ENCODE measurements at places on chromosomes 5 and 9. TPM values are rescaled to one million over a fixed set of nuclear protein-coding genes. Genes with fewer than 3 reads are reported as not detected.
A peak's percentile ranks its signal among the peaks of the same experiment; 100 is the strongest.

Gene OTP
- not detected for total RNA-seq

GRCh38 chr9:122978601-122979000 lies 37.8 kb downstream of the RABGAP1 start:
- DNase-seq: no peak

DNA sequence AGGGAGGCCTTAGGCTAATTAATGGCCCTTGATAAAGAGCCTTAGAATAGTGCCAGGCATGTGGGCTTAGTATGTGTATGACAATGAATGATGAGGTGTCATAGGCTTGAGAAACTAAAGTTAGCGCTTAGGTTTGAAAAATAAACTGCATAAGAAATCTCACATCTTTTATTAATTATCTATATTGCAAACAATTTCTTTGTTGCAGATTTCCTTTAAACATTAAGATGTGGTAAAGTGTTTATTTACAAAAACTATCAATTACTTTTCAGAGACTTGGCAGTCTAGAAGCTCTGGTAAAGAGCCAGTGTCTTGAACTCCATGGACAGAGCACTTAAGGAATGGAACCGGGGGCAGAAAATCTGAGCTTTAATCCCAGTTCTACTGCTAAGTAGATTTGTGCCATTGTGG lies 23.1 kb downstream of the MAP1B start:
- no peak for DNase-seq

DNA sequence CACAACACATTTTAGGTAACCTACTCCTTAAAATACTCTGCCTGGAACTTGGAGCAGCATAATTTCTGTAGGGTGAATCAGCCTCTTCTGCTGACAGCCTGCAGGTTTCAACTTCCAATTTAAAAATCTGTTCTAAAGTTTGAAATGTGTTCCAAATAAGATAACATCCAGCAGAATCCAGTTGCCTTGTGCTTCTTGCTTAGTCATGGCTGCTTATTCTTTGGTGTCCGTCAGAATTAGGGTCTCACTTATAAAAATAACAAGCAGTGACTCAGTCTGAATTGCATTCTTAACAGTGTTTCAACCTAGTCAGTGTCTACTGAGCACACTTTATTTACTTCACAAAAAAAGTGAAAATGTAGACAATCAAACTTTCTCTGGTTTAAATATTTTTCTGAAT lies 3.7 kb downstream of the CDH6 start:
- DNase-seq: no peak

DNA sequence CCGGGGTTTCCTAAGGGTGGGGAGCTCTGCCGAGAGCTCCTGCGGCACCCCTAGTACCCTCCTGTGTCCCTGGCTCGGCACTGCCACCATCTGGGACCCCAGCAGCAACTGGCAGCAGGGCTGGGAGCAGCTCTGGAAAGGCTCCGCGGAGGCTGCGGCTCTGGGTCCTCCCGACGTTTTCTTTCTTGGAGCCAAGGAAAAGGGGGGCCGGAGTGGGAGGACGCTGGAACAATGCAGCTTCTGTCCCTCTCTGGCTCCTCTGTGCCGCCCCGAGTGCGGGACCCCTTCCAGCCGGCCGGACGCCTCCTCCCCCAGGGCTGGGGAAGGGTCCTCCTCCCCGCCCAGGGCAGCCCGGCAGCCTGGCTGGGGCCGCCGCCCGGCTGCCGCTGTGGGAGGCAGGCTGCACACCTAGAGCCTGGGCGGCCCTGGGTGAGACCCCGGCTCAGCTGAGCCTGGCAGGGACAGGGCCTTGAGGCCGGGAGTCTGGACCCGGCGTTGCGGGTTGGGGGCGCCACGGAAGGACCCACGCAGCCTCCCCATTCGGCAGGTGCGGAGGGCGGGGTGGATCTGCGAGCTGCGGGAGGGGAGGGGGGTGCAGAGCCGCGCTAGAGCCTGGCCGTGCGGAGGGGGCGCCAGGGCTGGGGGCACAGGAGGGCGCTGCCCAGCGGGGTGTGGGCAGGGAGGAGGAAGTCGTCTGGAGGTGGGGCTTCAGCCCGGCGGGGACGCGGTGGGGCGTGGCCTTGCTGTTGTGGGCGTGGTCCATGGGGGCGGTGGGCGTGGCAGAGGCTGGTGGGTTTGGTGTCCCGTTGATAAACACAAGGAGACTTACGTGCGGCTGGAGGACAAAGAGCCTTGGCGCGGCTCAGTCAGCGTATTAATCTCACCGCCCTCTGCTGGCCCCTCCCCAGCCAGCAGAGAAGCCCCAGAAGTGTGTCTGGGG lies 15.1 kb downstream of the GPSM1 start:
- DNase-seq: peak; percentile 86

Gene PRRX2
- 6.9 TPM for total RNA-seq

DNA sequence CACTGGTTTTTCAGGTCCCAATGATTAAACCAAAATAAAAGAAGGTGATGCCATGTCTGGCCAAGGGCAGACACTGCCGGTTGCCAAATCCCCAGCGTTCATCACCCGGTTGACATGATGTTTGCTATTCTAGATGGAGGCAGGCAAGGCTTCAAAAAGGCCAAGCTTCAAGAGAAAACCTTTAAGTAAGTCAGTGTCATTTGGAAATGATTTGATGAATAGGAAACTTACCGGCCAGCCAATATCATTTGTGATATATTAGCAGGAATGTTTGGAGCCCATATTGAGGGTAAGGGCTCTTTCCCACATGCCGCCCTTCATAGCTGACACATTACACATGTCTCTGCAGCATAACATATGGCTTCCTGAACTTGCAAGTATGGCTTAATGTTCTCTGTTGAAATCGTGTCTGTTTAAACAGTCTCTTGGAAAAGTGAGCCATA lies 89.5 kb upstream of the TTC23L start:
- no peak for DNase-seq

- no peak for DNase-seq
Measured at GRCh38 chr9:88810826-88811225, 180.4 kb upstream of the S1PR3 start.

GRCh38 chr5:154511984-154512383 lies 34.0 kb upstream of the HAND1 start:
- no peak for DNase-seq

GRCh38 chr9:77305622-77306400 lies 128.5 kb downstream of the VPS13A start:
- no peak for DNase-seq

Gene AGXT2
- not detected for total RNA-seq

DNA sequence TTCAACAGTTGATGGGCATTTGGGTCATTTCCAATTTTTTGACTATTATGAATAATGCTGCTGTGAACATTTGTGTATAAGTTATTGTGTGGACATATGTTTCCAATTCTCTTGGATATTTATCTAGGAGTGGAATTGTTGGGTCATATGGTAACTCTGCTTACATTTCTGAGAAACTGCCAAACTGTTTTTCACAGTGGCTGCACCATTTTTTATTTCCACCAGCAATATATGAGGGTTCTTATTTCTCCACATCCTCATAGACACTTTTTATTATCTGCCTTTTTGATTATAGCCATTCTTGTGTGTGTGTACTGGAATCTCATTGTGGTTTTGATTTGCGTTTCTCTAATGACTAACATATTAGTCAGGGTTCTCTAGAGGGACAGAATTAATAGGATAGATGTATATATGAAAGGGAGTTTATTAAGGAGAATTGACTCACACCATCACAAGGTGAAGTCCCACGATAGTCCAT lies 14.7 kb upstream of the MED27 start:
- peak; percentile 58 for DNase-seq

DNA sequence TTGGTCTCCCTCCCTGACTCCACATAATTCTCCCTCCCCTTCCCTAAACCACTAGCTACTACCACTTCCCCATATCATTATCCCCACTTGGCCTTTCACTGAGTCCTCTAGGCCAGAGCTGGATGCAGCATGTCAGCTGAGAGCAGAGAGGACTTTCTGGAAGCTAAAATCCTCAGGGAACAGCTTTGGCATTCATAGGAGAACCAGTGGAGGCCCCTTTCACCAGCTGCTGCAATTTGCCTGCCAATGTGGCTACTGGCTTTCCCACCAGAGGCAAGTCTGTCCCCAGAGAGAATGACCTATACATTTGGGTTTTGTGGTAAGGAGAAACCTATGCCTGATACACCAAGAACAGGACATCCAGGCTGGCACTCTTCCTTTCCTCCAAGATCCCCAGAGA lies 14.4 kb downstream of the FAM219A start:
- no peak for DNase-seq

GRCh38 chr5:6730807-6731206 lies 17.6 kb downstream of the TENT4A start:
- no peak for DNase-seq

- DNase-seq: no peak
Measured at GRCh38 chr5:366541-367357, 45.2 kb downstream of the AHRR start.

DNA sequence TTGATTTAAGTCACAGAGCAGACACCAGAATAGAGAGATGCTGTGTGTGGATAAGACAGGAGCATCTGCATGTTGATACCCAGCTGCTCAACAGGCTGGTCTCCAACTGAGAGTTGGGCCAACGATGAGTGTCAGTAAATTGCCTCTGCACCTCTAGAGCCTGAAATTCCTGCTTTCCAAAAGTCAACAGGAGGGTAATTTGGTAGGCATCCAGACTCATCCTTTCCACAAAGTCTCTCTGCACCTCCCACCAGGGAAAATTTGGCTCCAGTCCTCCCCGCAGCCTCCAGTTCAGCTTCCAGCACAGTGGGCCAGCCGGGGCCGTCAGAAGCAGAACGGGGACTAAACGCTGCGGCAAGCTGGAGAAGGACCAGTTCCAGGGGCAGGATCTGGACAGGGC lies 136.9 kb downstream of the RFK start:
- DNase-seq: no peak

DNA sequence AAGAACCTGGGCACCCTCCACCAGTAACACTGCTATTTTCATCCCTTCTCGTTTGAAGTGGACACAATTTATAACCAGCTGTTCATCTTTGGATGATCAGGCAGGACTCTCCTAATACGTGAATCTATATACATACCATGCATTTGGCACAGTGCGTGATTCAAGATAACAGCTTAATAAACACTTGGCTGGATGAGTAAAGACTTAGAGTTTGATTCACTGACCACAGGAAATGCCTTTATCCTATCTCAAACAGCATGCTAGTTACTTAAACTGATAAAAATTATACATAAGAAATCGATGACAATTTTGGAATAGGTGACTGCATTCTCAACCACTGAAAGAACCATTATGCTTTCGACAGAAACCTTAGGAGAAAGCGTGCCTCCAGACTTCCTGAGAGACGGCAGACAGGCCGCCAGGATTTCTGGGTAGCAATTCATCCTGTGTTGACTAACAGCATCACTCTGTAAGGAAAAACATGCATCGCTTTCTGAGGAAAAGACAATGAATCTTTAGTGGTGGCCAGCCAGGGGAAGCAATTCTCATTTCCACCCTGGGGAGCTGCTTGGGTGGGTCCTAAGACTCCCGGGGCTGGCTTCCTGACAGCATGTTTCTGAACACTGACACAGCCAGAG lies 9.7 kb downstream of the MRPL36 start:
- DNase-seq: peak; percentile 41

GRCh38 chr5:41264019-41264418 lies 50.7 kb upstream of the C6 start:
- peak; percentile 2 for DNase-seq

DNA sequence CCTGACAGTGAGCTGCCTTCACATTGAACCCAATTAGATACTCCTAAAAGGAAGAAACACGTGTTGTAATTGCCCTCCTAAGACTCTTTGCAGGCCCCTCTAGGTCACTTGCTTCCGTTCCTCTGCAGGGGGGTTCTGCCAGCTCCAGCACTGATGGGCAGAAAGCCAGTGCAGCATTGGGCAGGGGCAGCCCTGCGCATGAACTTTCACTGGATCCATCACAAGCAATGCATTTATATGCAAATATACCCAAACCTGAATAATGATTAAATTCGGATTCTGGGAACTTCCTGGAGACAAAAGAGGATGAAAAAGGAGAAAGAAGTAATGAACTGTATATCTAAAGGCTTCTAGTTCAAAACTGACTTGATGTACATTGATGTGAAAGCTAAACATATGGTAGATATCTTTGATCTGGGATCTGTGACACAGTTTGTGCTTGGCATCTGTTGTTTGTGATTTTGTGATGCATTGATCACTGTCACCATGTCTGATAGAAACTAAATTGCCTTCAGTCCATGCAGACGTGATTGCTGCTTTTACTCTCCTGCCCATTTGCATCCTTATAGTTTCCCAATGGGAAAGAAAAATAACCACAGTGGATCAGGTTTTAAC lies 313.4 kb downstream of the DEPDC1B start:
- no peak for DNase-seq

- no peak for DNase-seq
Measured at GRCh38 chr5:172959824-172960799, 888 bp downstream of the RPL26L1 start.

Gene NUTM2G
- not detected for total RNA-seq

DNA sequence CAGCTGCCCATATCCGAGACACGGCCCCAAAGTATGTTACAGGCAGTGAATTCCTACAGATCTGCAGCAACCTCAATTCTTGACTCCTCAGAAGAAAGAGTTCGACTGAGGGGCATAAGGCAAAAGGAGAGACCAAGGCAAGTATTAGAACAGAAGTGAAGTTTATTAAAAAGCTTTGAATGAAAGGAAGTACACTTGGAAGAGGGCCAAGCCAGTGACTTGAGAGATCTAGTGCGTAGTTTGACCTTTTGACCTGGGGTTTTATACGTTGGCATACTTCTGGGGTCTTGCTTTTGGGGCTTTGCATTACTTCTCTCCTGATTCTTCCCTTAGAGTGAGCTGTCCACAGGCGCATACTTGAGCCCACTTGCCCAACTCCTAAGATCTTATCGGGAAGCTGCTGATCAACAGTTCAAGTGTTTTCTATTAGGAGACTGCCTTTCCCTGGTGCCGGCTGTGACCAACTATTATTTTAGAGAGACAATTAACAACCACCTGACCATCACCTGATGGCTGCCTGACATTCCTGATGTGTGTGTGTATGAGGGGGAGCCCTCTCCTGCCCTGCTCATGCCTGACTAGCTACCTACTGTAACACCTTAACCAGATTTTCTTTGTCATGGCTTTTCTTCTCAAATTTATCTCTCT lies 1.5 kb upstream of the DEPDC1B start:
- no peak for DNase-seq

GRCh38 chr5:171534043-171534895 lies 114.8 kb downstream of the FGF18 start:
- no peak for DNase-seq

GRCh38 chr9:97558701-97559101 lies 57.2 kb downstream of the TMOD1 start:
- no peak for DNase-seq

DNA sequence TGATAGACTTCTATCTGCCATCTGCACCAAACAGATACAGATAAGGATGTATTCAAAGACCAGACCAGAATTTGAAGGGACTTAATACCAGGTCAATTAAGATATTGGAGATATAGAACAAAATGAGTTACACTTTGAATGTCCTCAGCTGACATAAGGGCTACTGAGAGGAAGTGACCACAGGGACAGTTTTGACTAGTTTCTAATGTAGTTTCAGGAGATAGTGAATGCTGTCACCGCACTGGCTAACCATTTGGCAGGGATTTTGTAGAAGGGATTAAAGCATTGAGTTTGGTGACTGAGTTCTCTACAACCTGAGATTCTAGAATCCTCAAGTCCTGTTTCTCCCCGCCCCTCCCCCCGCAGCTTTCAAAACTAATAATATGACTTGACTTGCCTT lies 22.7 kb downstream of the CCNH start:
- DNase-seq: no peak

Gene ZFP37
- 8.9 TPM for total RNA-seq

Gene SLC6A18
- total RNA-seq: not detected

Gene NOL8
- total RNA-seq: 32.8 TPM

All from tongue (tissue), 3 donors.